ENCODE measurements at places on chromosomes 11 and 22.
A peak's percentile ranks its signal among the peaks of the same experiment; 100 is the strongest.

- no peak for DNase-seq
Observed at GRCh38 chr11:3203221-3204043, 15.2 kb downstream of the MRGPRG start.

GRCh38 chr11:45879803-45880686 is 5.4 kb upstream of the MAPK8IP1 start:
- DNase-seq = no peak

- no peak for DNase-seq
Observed at GRCh38 chr11:35259529-35259928, 120.6 kb downstream of the CD44 start.

GRCh38 chr11:61718046-61718531 is 34.3 kb upstream of the MYRF start:
- no peak for DNase-seq

DNA sequence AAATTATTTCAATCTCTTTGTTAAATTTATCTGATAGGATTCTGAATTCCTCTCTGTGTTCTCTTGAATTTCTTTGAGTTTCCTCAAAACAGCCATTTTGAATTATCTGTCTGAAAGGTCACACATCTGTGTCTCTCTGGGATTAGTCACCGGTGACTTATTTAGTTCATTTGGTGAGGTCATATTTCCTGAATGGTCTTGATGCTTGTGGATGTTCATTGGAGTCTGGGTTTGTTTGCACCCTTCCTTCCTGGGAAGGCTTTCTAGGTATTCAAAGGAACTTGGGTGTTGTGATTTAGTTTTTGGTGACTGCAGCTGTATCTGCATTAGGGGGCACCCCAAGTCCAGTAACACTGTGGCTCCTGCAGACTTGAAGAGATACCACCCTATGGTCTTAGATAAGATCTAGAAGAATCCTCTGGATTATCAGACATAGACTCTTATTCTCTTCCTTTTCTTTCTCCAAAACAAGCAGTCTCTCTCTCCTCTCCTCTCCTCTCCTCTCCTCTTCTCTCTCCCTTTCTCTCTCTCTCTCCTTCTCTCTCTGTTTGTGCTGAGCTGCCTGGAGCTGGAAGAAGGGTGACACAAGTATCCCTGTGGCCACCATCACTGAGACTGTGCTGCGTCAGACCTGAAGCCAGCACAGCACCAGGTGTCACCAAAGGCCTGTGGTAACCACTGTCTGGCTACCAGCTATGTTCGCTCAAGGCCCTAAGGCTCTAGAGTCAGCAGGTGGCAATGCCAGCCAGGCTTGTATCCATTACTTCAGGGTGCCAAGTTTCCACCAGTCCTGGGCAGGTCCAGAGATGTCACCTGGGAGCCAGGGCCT is 3.3 kb upstream of the HEPN1 start:
- no peak for DNase-seq

DNA sequence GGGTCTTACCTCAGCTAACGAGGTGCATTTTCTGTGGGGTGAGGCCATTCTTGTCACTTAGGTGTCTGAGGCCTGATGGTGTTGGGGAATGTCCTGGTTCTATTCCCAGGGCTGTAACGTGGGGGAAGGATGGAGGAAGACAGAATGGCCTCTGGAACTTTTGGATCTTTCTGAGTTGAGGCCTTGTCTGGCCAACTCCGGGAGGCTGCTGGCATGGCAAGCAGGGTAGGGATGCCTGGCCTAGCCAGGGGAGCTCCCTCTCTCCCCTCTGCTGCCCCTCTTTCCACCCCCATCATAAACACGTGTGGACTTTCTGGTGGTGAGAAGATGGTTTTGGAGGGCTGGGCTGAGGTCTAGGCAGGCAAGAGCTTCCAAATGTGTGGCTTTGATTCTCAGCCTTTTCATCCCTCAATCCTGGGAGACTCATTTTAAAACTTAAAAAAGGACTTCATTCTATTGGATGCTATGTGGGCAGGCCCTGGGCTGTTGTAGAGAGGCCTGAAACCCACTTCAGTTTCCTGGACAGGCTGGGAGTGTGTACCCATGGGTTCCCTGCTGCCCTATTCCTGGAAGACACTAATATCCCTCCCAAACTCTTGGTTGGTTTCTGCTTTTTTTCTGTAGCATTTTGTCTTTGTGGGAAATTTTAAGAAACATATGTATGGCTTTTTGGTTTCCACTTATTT is 30.9 kb downstream of the ZBTB16 start:
- no peak for DNase-seq

- DNase-seq = no peak
Observed at GRCh38 chr11:18063862-18064434, 17.9 kb upstream of the TPH1 start.

- no peak for DNase-seq
Observed at GRCh38 chr11:19315511-19315910, 74.8 kb upstream of the E2F8 start.

DNA sequence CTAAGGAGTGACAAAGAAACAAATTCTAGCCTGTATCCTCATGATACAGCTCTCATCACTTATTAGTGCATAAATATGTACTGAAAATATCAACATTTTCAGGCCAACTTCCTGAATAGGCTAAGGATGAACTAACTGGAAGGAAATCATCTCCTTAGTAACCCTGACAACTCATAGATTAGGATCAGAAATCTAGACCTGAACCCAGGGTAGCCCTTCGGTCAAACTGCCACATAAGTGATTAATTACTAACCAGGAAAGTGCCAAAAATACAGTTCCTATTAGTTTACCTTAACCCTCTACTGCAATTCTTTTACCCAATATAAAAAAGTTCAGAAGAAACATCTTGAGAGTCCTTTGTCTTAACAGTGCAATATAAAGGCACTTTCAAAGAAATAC is 40.0 kb downstream of the AMBRA1 start:
- DNase-seq = peak; percentile 17

- peak; percentile 76 for DNase-seq
Observed at GRCh38 chr22:22959147-22959827, 71.7 kb downstream of the IGLL5 start.

GRCh38 chr11:125923012-125923579 is 18.8 kb downstream of the DDX25 start:
- DNase-seq = peak; percentile 53

DNA sequence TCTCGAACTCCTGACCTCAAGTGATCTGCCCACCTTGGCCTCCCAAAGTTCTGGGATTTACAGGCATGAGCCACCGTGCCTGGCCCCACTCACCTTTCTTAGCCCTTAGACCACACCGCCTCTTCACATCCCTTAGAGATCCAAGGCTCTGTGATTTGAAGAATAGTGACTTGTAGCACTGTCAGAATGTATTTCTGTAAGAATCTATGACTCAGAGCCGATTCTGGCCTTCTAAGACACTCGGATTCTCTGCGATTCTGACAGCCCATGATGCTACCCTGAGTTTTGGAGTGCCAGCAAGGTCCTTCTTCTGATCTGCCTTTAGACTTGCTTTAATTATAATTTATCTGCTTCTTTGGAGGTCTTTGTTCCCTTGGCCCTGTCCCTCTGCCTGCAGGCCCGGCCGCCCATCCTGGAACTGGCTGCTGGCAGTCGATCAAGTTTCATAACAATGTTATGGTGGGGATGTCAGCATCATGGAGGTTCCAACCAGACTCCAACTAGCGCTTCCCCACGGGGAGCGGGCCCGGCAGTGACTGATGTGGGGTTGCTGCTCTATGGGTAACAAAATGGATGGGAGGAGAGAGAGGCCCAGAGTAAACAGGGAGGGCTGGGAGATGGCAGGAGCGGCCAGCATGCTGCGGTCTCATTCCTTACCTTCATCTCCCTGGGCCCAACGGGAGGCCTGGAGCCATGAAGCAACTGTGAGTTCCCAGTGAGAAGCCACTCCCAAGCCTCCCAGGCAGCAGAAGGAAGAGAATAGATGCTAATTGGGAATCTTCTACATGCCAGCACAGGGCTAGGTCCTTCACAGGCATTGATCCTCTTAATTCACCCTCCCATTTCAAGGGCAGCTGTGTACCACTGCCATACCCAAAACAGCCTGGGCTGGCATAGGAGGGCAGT is 55.7 kb upstream of the RASD2 start:
- no peak for DNase-seq

GRCh38 chr11:105863523-105863922 is 158.5 kb downstream of the MSANTD4 start:
- DNase-seq = no peak

GRCh38 chr11:62603776-62604299 is 2.2 kb upstream of the MTA2 start:
- DNase-seq = no peak

- no peak for DNase-seq
Observed at GRCh38 chr11:115220911-115221310, 283.3 kb downstream of the CADM1 start.

GRCh38 chr11:16981651-16982194 is 32.5 kb downstream of the PLEKHA7 start:
- DNase-seq = no peak

- DNase-seq = no peak
Observed at GRCh38 chr11:130272336-130272735, 42.4 kb downstream of the ZBTB44 start.

DNA sequence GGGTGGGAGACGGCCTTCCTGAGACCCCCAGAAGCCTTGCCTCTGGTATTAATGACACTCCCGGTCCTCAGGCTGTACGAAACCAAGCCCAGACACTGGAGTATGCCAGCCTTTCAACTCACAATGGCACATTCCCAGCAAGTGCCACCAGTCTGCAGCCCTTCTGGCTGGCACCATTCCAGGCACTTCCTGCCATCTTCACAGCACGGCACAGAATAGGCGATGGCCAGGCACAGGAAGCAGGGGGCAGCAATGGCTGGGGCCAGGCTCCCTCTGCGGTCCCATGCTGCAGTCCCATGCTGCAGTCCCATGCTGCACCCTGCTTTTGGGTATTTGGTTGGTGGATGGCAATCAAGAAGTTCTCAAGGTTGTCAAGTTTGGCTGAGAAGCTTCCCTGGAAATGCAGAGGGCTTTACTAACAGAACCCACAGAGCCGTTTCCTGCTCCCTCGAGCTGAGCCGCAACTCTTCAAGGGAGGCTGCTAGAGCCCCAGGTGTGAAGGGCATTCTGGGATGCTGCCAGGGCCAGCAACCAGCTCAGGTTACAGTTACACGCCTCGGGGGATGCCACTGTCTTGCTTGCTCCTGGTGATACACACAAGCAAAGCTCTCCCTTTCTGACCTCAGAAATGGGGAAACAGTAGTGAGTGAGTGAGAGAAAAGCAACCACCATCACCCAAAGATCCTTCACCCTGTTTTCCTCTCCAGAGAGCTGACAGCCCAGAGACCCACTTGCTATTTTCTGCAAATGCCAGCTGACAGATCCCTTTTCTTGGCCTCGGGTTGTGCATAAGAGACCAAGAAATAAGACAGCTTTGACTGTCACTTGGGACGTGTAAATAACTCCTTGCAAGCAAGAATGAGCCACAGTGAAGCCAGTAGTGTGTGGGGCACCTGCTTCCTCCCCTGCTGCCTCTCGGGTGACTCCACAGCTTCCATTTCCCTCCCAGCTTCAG is 23.9 kb downstream of the LRFN4 start:
- DNase-seq = no peak

GRCh38 chr22:26398741-26399153 is 30.3 kb upstream of the ASPHD2 start:
- DNase-seq = peak; percentile 52

DNA sequence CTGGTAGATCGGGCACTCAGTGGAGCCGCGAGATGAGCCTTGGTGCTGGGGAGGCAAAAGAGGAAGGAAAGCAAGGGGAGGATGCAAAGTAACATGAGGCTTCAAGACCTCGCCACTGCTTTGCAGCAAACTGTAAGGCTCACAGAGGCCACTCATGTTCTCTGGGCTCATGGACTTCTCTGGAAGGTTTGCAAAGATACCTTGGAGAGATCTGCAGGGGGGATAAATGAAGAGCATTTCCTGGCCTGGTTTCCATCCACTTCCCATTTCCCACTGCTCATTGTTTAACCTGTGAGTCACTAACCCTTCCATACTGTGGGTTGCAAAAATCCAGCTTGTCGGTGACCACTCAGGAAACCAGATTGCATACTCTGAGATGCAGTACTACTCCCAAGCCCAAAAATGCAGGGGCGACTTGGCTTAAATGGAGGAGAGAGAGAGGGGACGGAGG is 38.5 kb downstream of the OSBP2 start:
- DNase-seq = no peak

GRCh38 chr11:37770145-37770544 is 1172.1 kb upstream of the RAG2 start:
- DNase-seq = no peak

DNA sequence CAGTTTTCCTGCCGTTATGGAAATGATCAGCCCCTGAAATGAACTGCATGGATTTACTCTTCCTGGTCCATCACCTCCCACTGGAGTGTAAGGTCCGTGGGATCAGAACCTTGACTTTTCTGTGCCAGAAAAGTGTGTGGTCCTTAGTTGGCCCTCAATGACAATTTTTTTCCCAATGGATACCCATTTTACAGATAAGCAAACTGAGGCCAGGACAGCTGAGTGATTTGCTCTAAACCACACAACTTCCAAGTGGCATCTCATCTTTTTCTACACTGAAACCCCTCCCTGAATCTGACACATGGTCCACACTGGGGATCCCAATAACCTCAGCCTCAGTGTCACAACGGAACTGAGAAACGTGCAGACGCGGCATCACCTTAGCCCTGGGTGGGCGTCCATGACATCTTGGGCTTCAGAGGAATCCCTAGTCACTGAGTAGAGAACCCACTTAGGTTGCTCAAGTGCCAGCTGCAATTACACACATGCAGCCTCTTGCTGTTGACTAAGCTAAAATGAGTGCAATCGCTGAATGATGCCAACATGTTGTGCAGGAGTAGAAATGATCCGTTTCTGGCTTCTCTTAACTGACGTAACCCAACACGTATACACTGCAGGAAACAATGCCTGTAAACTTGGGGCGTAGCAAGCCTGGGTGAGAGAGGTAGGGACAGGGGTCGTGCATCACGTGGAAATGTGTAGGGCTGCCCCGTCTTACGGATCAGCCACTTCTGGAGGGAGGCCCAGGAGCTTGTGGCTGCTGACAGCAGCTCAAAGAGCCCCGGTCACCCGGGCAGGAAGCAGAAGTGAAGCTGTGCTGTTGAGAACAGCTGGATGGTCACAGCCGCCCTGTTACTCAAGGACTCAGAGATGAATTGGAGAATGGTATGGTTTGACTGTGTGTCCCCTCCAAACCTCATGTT is 136.3 kb downstream of the SHANK2 start:
- no peak for DNase-seq

DNA sequence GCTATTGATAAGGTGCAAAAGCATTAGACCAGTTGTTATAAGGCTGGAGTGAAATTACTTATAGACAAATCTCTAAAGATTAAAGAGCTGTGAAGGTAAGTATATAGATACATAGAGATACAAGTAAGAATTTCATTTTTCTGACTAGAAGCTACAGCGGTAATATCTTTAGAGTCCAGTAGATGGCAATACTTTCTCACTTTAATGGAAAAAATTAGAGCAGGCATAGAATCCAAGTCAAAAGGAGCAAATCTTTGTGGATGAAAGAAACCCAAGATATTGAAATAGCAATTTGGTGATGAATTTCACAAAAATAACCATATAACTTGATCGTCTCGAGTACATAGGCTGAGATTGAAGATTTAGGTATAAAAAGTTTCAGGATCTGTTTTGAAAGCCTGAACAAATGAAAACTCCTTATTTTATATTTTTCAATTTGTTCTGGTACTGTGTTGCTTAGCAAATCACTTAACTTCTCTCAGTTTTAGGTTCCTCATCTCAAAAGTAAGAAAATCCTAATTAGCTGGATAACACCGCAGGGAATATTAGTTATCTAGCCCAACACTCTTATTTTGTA is 81.9 kb downstream of the UVRAG start:
- DNase-seq = peak; percentile 64

Data from hematopoietic multipotent progenitor cell treated with erythropoietin and hydrocortisone succinate and interleukin-3 and kit ligand, for 17 days (in vitro differentiated cells).